ENCODE measurements at places on chromosomes 3 and 15.

- DNase-seq: no peak
Observed at GRCh38 chr3:177647341-177647740, 450.1 kb upstream of the TBL1XR1 start.

- DNase-seq: no peak
Observed at GRCh38 chr3:177245250-177245649, 48.0 kb upstream of the TBL1XR1 start.

DNA sequence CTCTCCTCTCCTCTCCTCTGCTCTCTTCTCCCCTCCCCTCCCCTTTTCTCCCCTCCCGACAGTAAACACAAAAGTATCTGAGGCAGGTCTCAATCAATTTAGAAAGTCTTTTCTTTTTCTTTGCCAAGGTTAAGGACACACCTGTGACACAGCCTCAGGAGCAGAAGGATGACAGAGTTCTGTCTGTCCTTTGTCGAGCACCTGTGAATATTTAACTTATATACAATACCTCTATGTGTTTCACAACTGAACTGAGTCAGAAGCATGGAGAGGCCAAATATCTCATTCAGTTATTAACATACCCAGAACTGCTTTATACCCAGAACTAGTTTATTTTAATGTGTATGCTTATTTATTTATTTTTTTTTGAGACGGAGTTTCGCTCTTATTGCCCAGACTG is 81.1 kb upstream of the ROBO1 start:
- DNase-seq: no peak

GRCh38 chr15:95416576-95416975 is 913.9 kb upstream of the NR2F2 start:
- DNase-seq: no peak

- no peak for DNase-seq
Observed at GRCh38 chr3:119125342-119125741, 20.6 kb upstream of the TEX55 start.

DNA sequence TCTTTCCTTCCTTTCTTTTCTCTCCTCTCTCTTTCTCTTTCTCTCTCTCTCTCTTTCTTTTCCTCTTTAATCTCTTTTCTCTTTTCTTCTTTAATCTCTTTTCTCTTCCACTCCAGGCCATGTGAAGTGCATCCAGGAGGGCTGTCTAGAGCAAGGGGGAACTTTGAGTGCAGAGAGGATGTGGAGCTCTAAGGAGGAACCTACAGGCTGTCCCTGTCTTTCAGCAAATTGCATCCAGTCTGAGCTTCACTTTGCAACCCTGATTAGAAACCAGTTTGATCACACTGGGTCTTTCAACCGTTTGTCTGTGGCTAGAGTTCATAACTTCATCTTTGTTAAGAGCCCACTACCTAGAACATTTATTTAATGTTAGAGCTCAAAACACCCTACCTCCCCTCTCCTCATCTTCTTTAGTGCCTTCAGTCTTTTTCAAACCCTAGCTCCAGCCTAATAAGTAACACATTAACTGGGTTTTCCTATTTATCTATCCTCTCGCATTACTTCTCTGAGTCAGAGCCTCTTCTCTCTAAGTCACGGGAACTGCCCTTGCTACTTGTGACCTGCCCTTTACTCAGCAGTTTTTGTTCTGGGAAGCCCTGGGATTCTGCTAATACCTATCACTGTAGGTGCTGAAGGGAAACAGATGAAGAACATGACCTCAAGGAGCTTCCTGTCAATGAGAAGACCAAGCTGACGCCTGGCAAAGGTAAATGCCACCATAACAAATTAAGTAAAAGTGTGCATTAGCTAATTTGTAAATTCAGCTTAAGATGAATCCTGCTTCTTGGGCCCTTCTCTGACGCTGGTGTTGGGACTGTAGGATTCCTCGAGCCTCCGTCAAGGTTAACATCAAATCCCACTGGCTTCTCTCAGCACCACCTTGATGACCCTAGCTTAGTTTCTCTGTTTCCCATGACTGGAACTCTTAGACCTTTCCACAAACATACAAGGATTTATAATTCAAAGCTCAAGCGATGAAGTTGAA is at the start of gene GCNT3:
TSS of gene GCNT3 (plus strand) at position 508 of the 985 bp plus-strand sequence. CDS start 6,456 bp downstream, outside the sequence.
- DNase-seq: no peak

GRCh38 chr3:14317057-14317553 is 85.3 kb upstream of the SLC6A6 start:
- no peak for DNase-seq

DNA sequence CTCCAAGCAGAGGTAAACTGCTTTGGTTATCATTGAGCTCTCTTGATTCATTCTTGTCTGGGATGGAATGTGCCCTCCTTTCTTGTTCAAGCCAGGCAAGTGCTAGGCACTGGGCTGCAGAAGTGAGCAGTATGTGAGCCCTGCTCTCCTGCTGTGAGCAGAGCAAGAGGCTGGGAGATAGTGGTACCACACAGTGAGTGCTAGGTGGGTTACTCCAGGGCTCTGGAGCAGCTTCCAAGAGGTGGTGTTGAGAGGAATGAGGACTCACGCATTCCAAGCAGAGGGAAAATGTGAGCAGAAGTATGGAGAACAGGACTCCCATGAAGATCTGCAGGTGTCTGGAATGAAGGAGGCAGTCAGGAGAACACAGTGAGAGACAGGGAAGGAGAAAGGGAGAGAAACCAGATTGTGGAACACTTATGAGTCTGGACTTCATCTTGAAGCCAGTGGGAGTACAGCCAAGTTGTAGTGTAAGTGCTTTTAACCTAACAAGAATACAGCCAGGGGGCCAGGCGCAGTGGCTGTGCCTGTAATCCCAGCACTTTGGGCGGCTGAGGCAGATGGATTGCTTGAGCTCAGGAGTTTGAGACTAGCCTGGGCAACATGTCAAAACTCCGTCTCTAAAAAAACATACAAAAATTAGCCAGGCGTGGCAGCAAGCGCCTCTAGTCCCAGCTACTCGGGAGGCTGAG is 199.9 kb upstream of the CTDSPL start:
- DNase-seq: no peak

DNA sequence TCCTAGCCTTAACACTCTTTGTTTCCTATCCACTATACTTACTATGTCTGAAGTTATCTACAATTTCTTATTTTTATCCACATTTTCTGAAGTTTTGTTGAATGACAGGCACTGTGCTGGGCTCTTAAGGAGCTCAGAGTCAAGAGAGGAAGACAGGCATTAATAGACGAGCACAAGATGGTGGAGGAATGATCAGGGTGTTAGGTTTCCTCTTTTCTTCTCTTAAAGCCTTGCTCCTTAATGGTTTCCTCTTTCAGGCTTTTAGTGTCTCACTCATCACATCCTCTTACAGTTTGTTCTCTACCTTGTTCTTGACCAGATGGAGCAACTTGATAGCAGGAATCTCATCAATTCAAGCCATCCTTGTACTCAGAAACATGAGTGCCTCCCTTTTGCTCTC is 52.9 kb upstream of the BCL6 start:
- DNase-seq: no peak

GRCh38 chr3:26657348-26657976 is 34.9 kb downstream of the LRRC3B start:
- no peak for DNase-seq

DNA sequence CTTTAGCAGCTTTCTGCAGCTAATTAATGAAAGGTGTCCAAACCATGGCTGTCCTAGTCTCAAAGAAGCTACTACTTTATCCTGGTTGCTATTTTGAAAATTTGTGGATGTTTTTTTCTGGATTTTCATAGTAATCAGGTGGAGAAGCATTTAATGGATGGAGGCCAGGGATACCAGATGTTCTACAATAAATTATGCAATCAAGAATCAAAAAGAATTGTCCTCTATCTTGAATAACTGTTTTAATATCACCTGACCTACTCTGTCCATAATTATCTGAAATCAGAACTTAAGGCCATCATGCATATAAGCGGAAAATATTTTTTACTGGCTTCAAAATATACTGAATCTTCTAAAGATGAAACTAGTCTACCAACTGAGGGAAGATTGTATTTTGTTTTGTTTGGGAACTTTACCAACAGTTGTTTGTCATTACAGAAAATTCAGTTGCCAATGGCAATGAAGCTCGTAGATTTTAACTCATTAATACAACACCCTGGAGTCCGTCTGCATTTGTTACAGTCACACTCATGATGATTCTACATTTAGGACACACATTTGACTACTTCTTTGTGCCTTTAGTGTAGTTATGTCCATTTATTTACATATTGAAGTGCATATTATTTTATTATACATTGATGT is 762.3 kb upstream of the GRM7 start:
- DNase-seq: no peak

DNA sequence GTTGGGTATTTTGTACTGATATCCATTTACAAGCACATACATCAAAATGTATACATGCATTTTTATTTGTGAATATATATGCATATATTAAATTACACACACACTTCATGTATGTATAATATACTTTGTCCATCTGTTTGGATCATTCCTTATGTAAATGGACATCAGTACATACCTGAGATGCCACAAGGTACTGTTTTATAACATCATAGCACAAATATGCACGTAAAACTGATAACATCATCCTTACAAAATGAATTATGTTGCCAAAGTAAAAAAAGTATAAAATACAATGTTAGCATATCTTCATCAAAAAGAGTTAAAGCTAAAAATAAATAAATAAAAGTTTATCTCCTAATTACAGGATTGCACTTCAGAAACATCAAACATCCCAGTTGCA is 634.8 kb upstream of the UBE2E2 start:
- no peak for DNase-seq

DNA sequence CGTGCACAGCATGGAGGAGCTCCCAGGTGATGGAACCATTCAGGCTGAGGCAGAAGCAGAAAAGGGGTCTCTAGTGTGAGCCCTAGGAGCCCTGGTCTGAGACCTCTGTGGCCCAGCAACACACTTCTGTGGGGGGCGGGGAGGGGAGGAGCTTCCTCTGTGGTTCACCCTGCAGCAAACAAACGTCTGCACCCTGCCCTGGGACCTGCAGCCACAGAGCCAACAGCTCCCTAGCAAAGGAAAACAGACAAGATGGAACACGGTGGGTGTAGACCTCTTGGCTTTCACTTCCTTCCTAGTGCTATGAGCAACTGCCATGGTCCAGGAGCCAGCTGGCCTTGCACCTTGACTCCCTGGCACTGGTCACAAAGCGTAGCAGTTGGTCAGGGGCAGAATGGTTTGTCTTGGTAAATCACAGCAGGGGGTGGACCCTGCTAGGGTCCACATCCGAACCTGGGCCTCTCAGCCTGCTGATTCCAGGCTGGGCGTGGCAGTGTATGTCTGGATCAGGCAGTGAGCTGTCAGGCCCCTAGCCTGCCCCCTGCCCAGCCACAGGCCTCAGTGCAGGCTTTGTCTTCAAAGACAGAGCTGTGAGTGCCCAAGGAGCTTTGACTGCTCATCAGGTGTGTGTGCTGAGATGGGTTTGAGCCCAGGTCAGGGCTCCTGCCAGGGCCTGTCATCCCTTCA is 6.7 kb downstream of the AMIGO3 start:
- no peak for DNase-seq

DNA sequence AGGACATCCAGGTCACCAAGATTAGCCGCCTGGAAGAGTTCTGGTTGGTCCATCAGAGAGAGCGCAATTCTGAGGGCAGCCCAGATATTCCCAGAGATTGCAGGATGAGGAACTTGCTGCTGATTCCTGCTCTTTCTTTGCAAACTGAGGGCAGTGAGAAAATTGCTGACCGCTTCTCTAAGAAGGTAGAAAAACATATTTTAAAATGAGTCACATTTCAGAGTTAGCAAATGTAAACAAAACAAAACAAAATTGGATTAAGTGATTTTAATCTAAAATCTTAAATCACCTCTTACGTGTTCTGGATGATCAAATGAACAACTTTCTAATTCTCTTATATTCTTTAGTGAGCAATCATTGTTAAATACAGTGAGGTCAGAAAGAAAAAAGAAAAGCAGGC is 149.0 kb downstream of the USP13 start:
- no peak for DNase-seq

DNA sequence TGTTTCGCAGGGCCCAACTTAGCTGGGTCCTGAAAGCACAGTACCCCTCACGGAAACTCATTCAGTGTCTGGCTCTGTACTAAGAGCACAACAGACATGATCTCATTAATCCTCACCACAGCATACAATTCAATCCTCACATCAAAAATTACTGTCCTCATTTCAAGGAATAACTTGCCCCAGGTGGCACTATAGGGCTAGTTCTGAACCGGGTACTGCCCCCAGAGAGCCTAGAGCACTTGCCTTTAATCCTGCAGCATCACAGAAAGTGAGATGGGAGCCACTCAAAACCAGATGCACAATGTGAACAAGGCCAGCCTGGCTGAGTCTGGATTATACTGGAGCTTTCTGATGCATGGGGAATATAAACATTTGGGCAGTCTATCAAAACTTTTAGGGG is 122.6 kb downstream of the OSBPL10 start:
- DNase-seq: no peak

GRCh38 chr15:50767332-50767861 is 1.9 kb upstream of the SPPL2A start:
- DNase-seq: no peak

GRCh38 chr3:12751571-12751970 is 7.5 kb downstream of the TMEM40 start:
- no peak for DNase-seq

Data from C1 segment of cervical spinal cord (tissue), 14 donors.